ENCODE measurements at places on chromosomes 3 and 15.
A peak's percentile ranks its signal among the peaks of the same experiment; 100 is the strongest.

DNA sequence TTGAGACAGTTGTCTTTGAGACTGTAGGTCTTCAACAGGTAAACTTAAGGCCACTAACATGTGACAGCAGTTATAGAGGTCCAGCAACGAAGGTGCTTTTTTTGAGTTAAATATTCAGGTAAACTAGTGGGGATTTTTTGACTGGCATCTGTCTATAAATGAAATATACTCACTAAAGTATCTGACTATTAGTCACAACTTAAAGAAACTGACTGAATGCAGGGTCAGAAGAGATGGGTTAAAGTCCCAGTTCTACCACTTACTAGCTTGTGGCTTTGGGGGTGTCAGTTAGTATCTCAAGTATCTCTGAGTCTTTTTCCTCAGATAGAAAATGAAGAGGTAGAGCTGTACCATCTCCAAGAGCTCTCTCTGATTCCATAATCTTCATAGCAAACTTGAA, 18.0 kb downstream of the MIX23 start:
- no peak for DNase-seq

DNA sequence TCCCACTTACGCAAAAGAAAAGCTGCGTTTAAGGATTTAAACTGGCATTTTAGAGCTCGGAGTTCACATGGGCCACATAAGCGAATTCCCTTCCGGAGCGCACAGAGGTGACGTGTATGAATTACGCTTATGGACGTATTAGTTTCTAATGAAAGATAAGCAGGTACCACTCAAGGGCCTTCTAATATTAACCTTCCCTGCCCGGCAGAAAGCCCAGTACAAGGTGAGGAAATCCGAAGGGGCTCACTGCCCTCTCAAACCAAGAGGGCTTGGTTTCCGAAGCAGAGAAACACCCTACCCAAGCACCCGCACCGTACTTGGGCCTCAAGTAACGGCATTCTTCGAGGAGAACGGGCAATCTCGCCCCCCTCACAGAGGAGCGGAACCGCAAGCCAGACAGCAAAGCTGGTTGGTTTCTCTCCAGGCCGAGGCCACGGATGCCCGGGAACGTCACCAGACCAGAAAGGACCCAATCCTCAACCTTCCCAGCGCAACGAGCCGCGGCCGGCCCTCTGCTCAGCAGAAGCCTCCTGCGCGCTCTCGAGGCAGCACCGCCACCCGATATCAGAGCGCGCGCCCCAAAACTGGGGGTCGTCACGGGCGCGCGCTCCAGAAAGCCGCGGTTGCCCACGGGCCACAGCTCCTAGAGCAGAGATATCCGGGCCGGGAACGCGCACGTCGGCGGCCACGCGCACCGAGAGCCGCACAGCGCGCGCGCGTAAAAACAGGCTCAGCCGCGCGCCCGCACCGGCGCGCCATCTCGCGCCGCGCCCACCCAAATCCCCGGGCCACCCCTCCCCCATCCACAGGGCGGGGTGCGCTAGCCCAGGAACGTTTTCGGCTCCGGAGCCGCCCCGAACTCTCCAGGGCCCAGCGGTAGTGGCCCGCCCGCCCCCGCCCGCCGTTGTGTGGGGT, 676 bp downstream of the QRICH1 start:
- DNase-seq: peak; percentile 88

DNA sequence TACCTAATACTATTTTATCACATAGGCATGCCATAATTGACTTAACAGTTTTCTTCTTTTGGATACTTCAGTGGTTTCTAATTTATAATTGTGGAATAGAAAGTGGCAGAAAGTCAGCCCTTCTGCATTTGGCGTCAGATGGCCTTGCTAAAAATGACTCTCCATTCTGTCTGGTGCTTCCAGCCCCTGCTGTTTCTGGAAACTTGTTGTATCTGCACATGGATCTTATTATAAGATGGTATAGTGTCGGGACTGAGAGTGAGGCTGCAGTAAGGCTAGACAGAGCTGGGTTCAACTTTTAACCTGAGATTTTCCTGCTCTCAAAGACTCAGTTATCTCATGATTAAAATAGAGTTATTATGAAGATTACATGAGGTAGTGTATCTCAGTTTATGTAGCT, 74.8 kb upstream of the WDR72 start:
- DNase-seq: no peak

GRCh38 chr15:29226436-29227208, 43.0 kb downstream of the NSMCE3 start:
- DNase-seq: no peak

GRCh38 chr3:58254144-58254543, 16.6 kb downstream of the ABHD6 start:
- no peak for DNase-seq

DNA sequence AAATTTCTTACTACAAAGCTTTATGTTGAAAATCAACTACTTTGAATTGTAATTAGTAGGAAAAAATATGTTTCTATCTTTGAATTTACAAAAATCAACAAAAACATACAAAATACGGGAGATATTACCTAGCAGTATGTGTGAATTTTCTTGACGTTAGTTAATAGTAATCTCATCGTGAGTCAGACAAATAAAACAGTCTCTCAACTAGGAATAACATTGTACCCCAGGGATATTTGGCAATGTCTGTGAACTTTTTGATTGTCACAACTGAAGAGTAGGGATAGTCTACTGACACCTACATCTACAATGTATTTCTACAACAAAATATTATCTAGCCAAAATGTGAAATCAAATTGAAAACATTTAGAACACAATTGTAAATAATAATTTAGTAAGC, 250.3 kb downstream of the POLQ start:
- no peak for DNase-seq

DNA sequence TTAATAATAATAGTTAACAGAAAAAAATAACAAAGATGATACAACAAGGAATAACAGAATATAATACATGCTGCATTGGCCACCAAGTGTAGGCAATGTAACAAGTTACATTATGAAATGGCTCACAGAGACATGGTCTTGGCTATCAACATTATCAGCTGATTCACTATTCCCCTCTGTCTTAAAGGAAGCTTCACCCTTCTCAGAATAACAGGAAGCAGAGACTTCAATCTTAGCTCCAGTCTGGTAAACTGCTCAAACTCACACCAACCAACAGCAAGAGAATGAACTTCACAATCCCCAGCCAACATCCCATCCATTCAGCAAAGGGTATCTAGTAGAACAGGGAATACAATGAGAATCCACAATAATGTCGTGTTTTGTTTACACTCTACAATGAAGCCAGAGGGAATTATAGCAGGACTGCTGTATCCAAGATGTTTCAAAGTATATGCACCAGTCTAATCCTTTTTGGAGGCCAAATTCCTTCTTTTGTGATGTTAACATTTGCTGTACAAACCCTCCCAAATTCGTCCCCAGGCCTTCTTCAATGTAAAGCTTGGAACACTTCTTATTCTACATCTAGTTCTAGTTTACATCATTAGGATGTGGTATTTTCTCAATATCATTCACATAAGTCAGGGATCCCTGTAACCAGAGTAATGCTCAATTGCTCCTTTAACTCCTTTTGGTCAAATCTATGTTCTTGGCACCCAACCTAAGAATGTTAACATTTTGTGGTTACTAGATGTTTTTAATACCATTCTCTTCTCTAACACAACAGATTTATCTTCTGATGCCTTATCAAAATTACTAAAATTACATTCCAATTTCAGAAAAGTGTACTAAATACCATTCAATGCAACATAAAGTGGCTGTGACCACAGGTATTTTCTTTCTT, 52.4 kb upstream of the CMSS1 start:
- DNase-seq: peak; percentile 48

- DNase-seq: peak; percentile 69
Observed at GRCh38 chr3:9552252-9552999, 1.2 kb downstream of the LHFPL4 start.

- no peak for DNase-seq
Observed at GRCh38 chr3:61315871-61316270, 64.6 kb upstream of the FHIT start.

DNA sequence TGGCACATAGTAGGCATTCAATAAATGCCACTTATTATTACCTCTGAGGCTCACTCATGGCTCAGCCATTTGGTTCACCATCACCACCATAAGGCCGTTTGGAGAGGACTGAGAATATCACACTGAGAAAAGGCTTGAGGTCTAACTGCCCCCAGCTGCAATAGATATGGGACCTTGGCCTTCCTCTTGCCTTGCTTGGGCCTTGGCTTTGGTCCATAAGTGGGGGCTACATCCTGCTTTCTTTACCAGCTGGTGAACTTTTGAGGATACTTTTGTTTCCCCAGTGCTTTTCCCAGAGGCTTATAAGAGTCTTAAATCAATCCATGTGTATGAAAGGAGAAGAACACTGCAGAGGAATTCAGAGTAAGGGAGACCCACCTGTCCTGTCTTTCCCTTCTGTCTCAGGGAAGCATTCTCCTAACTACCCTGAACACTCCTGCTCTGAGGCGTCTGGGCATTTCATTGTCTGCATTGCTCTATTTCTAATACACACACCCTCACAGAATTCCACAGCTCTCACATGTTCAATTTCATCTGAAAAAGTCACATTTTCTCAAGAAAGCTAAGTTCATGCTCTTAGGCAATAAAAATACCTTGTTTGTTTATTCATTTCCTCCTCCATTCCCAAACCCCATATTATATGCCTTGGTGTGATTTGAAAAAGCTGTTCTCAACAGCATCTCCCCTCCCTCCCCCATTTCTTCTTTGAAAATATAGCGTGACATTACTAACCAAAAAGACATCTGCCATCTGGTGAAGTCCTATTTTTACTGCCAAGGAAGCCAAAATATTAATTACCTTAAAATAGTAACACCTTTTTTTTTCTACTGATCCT, 22.5 kb upstream of the KCNMB2 start:
- no peak for DNase-seq

DNA sequence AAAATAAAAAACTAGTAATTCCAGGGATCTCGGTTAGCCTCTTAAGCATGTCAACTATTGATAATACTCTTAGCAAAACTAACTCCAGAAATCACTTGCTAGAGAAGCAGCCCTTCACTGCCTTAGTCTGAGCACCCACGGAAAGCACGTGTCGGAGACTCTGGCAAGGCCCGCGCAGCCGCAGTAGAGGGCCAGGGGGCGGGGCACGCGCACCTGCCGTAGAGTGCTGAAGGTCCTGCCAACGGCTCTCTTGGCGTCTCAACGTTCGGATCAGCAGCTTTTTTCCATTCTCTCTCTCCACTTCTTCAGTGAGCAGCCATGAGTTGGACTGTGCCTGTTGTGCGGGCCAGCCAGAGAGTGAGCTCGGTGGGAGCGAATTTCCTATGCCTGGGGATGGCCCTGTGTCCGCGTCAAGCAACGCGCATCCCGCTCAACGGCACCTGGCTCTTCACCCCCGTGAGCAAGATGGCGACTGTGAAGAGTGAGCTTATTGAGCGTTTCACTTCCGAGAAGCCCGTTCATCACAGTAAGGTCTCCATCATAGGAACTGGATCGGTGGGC, at the start of gene LDHAL6B:
LDHAL6B (plus strand) TSS at position 221 of the 561 bp plus-strand sequence; CDS start at position 319, 98 bp downstream.
- no peak for DNase-seq

DNA sequence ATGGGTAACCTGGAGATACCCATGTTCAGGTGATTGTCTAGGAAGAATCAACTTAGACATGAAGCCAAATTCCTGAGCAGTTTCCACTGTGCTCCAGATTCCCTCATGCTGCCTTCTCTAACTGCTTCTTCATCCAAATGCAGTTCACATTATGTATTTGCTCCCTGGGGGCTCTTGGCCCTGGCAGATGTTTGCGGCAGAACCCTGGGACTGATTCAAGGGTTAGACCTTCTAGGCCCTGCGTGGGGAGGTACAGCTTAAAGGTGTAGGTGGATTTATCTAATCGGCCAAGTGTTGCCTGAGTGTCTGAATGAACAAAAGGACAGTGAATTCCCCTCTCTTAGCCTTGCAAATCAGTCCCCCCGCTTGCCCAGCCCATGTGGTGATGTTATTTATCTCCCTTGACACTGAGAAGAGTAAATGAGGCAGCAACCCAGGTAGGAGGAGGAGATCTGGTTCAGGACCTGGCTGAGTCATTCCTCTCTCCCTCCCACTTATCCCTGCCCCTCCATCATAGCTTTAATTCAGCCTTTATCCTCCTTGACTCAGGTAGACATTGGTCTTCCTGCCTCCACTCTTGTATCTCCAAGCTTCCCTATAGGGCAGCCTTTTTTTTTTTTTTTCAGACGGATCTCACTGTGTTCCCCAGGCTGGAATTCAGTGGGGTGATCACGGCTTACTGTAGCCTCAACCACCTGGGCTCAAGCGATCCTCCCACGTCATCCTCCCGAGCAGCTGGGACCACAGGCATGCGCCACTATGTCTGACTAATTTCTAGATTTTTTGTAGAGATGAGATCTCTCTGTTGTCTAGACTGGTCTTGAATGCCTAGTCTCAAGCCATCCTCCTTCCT, 54.8 kb downstream of the MAGEF1 start:
- DNase-seq: no peak

- no peak for DNase-seq
Observed at GRCh38 chr15:58446521-58446920, 14.7 kb downstream of the LIPC start.

DNA sequence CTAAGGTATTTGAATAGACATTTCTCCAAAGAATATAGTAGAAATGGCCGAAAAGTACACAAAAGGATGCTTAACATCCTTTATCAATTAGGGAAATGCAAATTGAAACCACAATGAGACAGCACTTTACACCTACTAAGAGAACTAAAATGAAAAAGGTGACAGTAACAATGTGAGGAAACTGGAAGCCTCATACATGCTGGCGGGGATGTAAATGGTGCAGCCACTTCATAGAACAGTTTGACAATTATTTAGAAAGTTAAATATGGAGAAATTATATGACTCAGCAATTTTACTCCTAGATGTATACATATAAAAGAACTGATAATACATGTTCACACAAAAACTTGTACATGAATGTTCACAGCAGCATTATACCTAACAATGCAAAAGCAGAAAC, 13.4 kb downstream of the SPICE1 start:
- no peak for DNase-seq

- DNase-seq: peak; percentile 42
Observed at GRCh38 chr3:64878362-64878761, 190.6 kb upstream of the ADAMTS9 start.

- peak; percentile 61 for DNase-seq
Observed at GRCh38 chr3:194686816-194687637, 1.3 kb downstream of the FAM43A start.

DNA sequence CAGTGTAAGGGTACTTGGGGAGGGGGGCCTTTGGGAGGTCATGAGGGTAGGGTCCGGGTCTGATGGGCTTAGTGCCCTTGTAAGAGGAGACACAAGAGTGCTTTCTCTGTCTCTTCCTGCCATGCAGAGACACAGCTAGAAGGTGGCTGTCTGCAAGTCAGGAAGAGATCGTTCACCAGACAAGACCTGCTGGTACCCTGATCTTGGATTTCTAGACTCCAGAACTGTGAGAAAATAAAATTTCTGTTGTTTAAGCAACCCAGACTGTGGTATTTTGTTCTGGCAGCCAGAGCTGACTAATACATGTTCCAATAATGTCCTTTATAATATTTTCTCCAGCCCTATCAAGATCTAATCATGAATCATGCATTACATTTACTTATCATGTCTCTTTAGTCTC, 130.0 kb upstream of the VEPH1 start:
- DNase-seq: no peak

- no peak for DNase-seq
Observed at GRCh38 chr3:42507761-42508335, 5.4 kb downstream of the VIPR1 start.

DNA sequence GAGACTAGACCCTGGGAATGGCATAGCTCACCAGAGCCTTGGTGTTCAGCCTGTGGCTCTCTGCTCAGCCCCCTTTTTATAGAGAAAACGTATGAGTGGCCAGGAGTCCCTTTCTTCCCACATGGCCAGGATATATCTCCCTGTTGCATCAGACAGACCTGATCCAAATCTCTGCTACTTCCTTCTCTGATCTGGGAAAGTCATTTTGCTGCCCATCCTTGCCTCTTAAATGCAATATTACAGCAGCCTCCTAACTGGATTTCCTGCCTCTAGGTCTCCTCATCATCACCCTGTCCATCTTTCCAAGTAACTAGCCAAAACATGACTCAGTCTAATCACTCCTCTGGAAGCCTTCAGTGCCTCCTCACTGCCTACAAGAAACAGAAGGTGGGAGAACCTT, 42.9 kb downstream of the CTDSPL start:
- DNase-seq: peak; percentile 50
